Sciatic nerve (tissue), 2 donors: ENCODE measurements at places on chromosomes 3 and 15.
A peak's percentile ranks its signal among the peaks of the same experiment; 100 is the strongest.

DNA sequence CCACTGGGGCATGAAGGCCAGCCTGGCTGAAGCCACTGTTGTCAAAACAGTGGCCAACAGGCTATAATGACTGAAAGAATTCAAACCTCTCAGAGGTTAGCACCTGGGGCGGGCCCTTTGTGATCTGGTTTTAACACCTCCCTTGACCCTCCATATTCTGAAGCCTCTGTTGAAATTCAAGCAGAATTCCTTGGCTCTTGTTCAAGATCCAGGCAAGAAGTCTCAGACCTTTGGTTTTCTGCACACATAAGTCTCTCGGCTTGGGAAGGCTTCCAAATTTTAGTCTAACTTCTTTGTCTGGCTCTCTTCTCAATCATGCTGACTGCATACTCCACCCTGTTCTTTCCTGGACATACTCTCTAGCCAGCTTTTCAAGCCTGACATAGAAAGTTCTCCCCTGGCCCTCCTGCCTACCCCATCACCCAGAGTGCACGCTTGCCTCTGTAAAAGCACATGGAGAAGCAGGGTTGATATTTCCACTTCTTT, 144.5 kb downstream of the PDZRN3 start:
- no peak for DNase-seq

DNA sequence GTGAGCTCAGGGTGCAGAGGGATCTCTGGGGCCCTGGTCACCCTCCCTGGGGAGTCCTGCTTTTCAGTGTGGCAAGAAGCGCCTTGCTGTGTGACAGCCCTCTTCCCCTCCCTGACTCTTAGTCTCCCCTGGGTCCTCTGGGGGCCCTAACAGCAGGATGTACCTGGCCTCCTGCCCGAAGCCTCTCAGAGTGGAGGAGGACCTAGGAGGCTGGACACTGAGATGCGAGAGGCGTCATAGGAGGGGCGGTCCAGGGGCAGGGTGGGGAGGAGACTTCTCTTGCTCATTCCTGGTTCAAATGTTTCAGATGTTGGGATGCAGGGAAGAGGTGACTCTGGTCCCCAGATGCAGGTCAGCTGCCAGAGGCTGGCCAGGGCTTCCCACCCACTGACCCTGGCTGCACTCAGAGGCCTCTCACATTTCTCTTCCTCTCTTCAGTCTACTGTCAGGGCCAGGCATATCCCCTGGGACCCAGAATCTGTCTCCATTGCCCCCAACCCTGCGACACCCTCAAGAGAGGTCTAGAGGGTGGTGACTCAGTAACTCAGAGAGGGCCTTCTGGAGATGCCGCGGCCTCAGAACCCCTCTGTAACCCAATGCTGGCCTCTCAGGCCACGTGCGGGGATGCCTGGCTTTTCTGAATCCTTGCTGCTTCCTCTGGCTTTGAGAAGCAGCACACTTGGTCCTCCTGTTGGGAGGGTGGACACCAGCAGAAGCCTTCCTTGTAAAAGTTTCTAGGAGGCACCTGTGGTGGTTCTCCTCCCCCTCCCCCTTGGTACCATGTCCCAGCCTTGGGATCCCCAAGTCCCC, 25.9 kb downstream of the SNX33 start:
- DNase-seq: peak; percentile 92

GRCh38 chr3:45647148-45647619, 42.0 kb upstream of the SACM1L start:
- DNase-seq: no peak

DNA sequence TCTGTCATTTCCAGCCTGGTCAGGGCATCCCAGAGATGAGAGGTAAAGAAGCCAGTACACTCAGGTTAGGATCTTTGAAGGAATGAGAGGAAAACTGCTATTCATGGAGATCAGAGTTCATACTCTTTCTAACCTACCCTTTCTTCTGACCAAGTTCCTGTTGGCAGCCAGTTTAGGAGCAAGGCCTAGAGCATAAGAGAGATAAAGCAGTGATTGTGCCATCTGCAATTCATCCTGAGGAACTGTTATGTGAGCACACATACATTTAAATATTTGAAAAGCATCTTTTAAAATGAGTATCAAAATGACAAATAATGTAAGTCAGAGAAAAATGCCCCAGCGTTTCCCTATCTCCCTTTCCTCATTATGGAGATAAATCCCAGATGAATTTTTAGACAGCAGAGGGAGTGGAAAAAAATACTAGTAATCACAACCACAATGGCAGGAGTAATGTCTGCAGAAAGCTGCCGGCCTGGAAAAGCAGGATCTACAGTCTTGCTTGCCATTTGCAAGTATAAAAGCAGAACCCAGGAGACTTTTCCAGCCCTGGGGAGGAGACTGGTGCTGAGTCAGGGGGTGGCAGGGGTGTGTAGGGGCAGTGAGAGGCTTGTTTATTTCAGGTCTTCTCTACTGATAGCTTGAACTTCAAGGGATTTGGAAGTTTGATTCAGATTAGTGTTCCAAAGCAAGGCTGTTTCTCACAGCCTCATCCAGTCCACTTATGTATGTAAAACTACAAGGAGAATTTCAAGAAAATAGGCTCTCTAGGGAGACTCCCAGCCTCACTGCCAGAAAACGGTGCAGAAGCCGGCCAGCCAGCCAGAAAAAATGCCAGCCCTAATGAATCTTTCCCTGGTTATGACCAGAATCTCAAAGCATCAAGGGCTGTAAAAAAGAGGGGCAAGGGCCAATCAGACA, 1052.4 kb downstream of the TUSC7 start:
- no peak for DNase-seq
